ENCODE measurements at places on chromosomes 1 and 21.
A peak's percentile ranks its signal among the peaks of the same experiment; 100 is the strongest.

DNA sequence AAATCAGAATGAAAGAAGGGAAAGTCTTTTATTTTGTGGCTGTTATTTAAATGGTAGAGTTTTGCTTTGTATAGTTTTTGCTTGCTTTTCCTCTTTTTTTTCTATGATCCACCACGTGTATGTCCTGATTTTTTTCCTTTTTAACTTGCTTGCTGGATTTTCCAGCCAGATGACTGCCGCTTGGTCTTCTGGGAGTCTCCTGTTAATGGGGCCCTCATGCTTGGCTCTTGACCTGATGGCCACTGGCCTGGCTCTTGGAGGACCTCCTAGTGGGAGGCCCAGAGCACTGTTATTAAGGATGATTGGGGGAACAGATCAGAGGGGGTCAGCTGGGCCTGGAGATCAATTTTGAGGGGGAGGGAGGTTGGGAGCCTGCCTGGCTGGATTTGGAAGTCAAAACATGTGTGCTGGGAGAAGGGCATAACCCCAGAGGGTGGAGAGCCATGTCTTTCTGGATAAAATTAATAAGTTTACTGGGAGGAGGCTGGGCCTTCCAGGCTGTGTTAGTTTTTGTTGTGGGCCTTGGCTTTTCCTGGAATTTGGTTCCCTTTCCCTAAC lies 1.2 kb downstream of the FGGY start:
- DNase-seq = no peak

- peak; percentile 22 for DNase-seq
Measured at GRCh38 chr1:46816930-46817329, 18.1 kb downstream of the CYP4B1 start.

DNA sequence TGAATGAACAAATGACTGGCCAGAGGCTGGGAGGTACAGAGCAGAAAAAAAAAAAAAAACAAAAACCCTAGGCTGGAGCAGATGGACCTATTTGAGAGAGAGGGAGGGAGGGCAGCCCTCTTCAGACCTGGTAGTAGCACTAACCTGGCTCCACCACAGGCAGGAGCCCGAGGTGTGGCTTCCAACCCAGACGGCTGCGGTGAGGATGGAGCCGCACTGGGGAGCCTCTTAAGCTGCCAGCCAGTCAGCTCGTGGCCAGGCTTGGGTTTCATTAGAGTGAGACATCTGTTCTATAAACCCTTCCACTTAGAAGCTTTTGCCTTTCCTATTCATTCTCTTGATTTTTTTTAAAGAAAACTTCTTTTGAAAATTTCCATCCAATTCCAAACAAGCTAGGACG lies 16.8 kb downstream of the LGR6 start:
- no peak for DNase-seq

GRCh38 chr1:196305216-196305615 lies 303.0 kb downstream of the KCNT2 start:
- DNase-seq = no peak

GRCh38 chr1:15188678-15189077 lies 35.1 kb downstream of the TMEM51 start:
- DNase-seq = no peak

- DNase-seq = no peak
Measured at GRCh38 chr1:201054091-201054543, 30.6 kb upstream of the KIF21B start.

DNA sequence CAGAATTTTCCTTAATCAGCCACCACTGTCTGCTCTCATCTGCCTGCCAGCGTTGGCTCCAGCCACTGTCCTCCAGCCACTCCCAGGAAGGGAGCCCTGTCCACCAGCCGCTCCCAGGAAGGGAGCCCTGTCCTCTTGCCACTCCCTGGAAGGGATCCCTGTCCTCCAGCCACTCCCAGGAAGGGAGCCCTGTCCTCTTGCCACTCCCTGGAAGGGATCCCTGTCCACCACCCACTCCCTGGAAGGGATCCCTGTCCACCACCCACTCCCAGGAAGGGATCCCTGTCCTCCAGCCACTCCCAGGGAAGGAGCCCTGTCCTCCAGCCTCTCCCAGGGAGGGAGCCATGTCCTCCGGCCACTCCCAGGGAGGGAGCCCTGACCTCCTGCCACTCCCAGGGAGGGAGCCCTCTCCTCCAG lies 726.5 kb downstream of the PTPRU start:
- DNase-seq = peak; percentile 54

GRCh38 chr1:63892632-63893395 lies 119.0 kb downstream of the ROR1 start:
- DNase-seq = peak; percentile 67

GRCh38 chr1:155126556-155127104 lies 1.0 kb upstream of the EFNA1 start:
- peak; percentile 95 for DNase-seq

GRCh38 chr21:34770576-34770975 lies 101.8 kb downstream of the CLIC6 start:
- no peak for DNase-seq

DNA sequence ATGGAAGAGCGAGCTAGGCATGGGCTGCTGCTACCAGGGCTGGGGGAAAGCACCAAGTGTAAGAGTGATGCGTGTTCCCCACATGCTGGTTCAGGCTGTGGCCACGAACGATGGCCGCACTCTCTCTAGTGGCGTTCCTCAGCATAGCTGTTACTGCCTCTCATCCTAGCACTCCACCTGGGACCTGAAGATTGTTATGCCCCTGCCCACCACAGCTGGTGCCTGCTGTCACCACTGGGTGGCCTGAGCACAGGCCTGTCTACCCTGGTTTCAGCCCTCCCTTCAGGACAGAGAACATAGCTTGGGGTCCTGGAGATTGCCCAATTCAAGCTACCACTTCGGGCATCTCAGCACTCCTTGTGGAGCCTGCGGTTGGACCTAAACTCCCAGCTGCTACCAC lies 80.1 kb upstream of the PDC start:
- DNase-seq = no peak

DNA sequence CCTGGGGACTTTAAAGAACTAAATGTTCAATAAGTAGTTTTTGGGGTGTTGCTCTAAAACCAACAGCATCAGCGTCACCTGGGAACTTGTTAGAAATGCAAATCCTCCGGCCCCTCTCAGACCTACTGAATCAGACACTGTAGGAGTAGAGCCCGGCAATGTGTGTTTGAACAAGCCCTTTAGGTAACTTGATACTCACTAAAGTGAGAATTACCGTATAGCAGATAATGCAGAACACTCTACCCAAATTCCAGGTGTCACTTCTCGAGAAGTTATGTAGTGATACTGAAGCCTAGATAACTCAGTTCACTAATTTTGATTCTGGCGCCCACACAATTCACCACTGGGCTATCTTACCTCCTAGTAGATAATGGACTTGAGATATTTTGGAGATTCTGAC lies 3.7 kb upstream of the DPT start:
- no peak for DNase-seq

GRCh38 chr1:161261261-161262235 lies 3.0 kb downstream of the PCP4L1 start:
- no peak for DNase-seq

GRCh38 chr1:24161270-24161669 lies 18.3 kb upstream of the IL22RA1 start:
- DNase-seq = no peak

GRCh38 chr1:25572708-25573590 lies 29.5 kb downstream of the LDLRAP1 start:
- peak; percentile 82 for DNase-seq

DNA sequence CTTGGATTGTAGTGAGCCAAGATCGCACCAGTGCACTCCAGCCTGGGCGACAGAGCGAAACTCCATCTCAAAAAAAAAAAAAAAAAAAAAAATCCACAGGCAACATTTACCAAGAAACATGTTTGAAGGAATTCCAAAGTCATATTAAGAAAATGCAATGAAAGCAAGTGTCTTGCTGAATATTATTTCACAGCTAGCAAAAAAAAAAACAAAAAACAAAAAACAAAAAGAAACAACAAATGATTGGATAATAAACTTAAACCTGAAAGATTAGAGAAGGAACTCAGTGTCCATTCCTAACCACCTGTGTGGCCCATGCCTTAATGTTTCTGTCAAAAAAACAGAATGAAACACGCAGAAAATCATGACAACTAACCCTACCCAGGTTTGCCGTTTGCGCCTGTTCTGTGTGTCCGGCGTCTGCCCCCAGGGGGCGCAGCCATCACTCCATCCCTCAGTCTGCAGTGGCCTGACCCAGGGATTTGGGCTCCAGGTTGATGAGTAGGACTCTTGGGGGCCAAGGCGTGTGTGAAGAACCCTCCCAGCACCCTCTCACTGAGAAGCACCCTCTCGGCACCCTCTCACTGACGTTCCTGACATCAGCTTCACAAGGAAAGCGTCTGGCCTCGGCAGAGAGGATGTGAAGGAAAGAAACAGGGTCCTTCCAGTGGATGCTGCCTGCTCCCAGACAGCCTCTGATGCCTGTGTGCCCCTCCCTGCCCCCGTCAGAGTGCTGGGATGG lies 19.2 kb upstream of the PTTG1IP start:
- DNase-seq = no peak

DNA sequence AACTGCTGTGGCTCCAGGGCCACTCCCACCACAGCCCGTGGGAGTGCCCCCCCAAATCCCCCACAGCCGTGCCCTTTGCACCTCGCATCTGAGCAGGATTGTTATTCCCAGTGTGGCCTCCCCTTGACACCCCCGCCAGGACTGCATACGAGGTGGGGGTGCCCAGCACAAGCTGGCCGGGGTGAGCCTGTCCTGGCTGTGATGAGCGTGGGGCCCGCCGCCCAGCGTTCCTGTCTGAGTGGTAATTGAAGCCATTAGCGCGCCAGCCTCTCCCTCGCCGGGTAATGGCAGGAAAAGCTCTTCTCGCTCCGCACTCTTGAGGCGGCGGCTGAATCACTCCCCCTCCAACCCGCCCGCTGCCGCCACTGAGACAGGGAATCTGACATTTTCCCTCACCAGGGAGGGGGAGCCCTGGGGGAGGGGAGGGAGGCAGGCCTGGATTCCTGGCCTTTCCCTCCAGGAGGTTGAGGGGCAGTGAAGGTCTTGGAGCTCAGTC lies 27.7 kb downstream of the PTPRF start:
- DNase-seq = peak; percentile 95

DNA sequence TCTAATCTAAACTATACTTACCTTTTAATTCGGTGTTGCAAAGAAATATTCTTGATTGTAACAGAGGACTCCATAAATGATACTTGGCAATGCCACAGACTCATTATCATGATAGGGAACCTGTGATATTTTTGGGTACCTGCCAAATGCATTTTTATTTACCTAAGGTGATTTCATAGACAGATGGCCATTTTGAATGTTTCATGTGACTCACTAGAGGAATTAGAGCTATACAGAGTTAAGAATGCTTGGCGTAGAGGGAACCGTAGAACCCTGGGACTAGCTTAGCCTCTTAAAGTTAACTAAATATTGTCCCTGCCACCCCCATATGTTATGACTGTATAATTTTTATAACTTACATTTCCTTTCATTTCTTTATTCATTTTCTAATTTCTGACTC lies 136.1 kb downstream of the DISP1 start:
- no peak for DNase-seq

DNA sequence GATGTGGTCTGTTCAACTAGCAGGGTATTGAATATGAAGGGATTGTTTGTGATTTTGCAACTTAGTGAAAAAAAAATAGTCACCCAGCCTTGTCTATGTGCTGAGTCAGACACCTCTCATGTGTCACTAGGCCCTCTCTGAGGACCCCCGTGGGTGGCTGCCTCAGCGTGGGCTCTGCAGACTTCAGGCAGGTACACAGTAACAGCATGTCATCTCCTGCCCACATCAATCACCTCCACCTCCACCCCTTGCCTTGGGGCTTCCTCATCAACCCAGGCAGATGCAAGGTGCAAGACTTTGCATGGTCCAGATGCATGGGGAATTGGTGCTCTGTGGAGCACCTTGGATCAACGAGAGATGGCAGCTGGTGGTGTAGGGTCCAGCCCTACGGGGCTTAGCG lies 23.9 kb downstream of the PCP4 start:
- DNase-seq = no peak

DNA sequence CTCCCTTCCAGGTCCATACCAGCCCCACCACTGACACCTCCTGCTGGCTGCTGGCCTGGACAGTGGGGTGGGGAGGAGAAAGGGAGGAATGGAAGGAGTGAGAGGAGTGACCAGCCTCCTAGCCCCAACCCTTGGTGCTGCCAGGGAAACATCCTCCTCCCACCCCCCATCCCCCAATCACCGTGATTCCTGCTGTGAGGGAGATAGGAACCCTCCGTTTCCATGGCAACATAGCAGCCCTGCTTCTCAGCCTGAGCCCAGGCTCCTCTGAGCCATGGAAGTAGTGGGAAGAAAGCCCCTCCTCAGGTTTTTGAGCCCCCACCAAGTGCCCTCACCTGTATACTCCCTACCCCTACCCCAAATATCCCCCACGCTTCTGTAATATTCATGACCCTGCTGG lies 44.4 kb upstream of the SCMH1 start:
- DNase-seq = peak; percentile 55

- no peak for DNase-seq
Measured at GRCh38 chr1:14881775-14882672, 271.5 kb upstream of the TMEM51 start.

- no peak for DNase-seq
Measured at GRCh38 chr1:59315529-59316463, 18.9 kb downstream of the FGGY start.

- no peak for DNase-seq
Measured at GRCh38 chr1:24300971-24301784, 18.0 kb upstream of the GRHL3 start.

DNA sequence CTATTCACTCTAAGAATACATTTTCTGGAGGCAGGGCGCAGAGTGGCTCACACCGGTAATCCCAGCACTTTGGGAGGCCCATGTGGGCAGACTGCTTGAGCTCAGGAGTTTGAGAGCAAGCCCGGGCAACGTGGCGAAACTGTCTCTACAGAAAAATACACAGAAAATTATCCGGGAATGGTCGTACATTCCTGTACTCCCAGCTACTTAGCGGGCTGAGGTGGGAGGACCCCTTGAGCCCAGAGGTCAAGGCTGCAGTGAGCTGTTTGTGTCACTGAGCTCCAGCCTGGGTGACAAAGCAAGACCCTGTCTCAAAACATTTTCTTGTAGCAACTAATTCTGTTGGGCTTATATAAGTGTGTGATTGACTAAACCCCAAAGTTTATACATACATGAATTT lies 30.5 kb downstream of the GPR161 start:
- no peak for DNase-seq

GRCh38 chr21:42557420-42557819 lies 43.8 kb downstream of the SLC37A1 start:
- no peak for DNase-seq

Measured in islet precursor cell (in vitro differentiated cells).